ENCODE measurements at places on chromosomes 7 and 10. TPM values are rescaled to one million over a fixed set of nuclear protein-coding genes. Genes with fewer than 3 reads are reported as not detected.

UCN3 gene
- total RNA-seq = not detected

GIMAP6 gene
- total RNA-seq = 0.15 TPM

GNAT3 gene
- total RNA-seq = not detected

POLR2J2 gene
- total RNA-seq = 2.5 TPM

FAM25A gene
- not detected for total RNA-seq

PNLIPRP1 gene
- total RNA-seq = not detected

RBM20 gene
- not detected for total RNA-seq

SEC61A2 gene
- total RNA-seq = 5.0 TPM

CCL24 gene
- total RNA-seq = not detected

SEMA3E gene
- total RNA-seq = 6.8 TPM

SH2B2 gene
- 3.3 TPM for total RNA-seq

PRLHR gene
- total RNA-seq = not detected

CLCN1 gene
- not detected for total RNA-seq

MSRB2 gene
- total RNA-seq = 13.8 TPM

PBLD gene
- 5.5 TPM for total RNA-seq

VPS37D gene
- 6.4 TPM for total RNA-seq

PARG gene
- 39.0 TPM for total RNA-seq

KNDC1 gene
- total RNA-seq = 2.3 TPM
